Stimulated activated CD8-positive, alpha-beta memory T cell treated with anti-CD3 and anti-CD28 coated beads, Interleukin-4, amount 100 ng/mL, for 4 hours (primary cell): ENCODE measurements at places on chromosomes 2 and 18.

- DNase-seq = no peak
Observed at GRCh38 chr18:69088973-69089372, 291.1 kb downstream of the CCDC102B start.

- DNase-seq = no peak
Observed at GRCh38 chr2:46325182-46325928, 28.1 kb downstream of the EPAS1 start.

- no peak for DNase-seq
Observed at GRCh38 chr18:22223965-22224322, 54.6 kb downstream of the GATA6 start.

- DNase-seq = no peak
Observed at GRCh38 chr2:42342061-42342794, 18.8 kb downstream of the COX7A2L start.

GRCh38 chr2:12300927-12301326, 415.8 kb upstream of the TRIB2 start:
- no peak for DNase-seq

- no peak for DNase-seq
Observed at GRCh38 chr2:146124741-146125140, 1604.8 kb upstream of the ZEB2 start.

DNA sequence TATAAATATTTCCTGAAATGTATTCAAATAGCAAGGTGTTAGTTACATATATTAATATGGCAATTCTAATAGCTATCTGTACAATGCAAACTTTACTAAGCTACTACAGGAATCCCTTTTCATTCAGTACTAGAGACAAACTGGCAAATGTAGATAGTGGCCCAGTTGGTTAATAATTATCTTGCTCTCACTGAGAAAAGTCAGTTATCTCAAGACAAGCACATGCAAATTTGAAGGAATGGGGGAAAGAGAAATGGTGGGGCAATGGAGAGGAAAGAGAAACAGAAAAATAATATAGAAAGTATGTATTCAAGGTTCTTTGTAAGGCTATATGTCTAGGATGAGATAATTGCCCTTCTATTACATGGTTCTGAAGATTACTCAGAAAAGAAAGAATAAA, 280.0 kb downstream of the FIGN start:
- DNase-seq = no peak

DNA sequence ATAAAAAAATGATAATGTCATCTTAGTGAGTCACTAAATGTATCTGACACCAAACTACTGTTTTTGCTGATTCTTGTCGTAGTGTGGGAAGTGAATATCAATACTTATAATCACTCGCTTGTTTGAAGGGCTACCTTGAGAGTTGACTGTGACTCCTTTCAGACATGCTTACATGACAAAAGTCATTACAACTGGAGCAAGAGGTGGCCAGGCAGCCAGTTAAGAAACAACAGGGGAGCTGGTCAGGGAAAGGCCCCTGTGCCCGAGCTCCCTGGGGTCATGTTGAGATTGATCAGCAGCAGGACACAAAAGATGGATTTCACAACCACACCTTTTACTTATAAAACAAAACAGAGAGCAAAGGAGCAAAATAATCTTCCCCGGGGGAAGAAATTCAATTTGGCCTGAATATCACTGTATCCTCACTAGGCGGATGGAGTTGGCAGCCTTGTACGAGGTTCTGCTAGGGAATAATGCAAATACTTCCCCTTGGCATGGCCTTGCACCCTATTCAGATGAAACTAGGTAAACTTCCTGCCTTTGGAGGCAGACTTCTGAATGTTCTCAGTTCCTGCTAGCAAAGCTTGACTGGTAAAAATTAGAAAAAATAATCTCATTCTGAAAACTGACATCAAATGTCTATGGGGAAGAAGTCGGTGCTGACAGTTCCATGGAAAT, 101.2 kb downstream of the DYNC1I2 start:
- no peak for DNase-seq

- DNase-seq = no peak
Observed at GRCh38 chr2:226399006-226399405, 400.6 kb downstream of the IRS1 start.

GRCh38 chr2:162473296-162473695, 129.4 kb downstream of the GCA start:
- no peak for DNase-seq

DNA sequence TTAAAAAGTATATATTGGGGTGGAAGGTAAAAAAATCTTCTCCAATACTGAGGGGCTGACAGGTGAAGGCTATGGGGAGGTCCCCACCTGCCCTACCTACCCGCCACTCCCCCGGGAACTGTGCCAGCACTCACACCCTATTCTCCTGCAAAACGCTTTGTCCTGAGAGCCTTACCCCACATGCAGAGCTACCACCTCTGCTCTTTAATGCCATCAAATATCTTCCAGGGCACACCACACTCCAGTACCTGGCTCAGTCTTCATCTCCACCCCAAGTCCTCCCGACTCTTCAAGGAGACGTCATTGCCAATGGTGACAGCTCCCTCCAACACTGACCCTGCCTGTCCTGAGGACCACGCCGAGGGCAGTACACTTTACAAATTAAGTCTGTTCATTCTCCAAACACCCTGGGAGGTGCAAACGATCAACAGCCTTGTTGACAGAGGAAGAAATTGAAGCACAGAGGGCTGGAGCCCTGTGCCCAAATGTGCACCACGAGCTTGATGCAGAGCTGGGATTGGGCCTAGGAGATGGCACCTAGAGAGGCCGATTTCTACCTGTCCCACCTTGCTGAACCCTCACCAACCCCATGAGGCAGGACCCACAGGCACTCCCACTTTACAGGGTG, 6.0 kb upstream of the GPR55 start:
- no peak for DNase-seq

DNA sequence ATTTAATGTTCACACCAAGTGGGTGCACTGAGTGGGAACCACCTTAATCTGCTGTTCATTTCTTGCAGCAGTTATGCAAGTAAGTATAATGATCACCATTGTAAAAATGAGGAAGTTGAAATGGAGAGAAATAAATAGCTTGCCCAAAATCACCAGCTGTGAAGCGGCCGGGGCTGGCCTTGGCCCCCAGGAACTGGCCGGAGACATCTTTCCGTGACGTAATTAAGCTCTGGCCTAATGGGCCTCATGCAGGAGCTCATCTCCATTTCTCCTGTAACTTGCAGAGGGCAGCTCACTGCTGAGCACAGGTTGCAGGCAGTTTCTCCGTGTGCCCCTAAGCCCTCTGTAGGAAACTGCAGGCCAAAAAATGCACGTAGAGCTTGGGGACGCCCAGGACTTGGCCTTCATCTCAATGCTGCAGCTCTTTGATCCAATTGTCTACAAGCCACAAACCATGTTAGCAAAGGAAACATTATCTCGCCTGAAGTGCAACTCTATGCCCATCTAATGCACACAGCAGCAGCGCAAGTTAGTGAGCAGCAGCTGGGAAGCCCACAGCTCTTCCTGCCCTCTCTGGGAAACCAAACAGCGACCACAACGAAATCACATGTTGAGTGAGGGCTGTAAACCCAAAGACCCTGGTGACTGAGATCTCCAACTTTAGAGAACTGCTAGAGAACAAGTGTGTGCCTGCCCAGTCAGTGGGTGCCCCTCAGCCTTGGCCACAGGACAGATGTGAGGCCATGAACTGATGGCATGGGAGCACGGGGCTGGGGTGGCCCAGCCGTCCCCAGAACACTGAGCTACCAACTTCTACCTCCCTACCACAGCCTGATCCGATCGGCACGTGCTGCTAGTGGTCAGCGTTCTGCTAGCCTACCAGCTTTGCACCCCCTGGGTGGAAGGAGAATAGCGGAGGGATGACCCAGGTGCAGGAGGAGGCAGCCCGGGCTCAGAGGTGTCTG, 28.8 kb downstream of the APCDD1 start:
- no peak for DNase-seq

DNA sequence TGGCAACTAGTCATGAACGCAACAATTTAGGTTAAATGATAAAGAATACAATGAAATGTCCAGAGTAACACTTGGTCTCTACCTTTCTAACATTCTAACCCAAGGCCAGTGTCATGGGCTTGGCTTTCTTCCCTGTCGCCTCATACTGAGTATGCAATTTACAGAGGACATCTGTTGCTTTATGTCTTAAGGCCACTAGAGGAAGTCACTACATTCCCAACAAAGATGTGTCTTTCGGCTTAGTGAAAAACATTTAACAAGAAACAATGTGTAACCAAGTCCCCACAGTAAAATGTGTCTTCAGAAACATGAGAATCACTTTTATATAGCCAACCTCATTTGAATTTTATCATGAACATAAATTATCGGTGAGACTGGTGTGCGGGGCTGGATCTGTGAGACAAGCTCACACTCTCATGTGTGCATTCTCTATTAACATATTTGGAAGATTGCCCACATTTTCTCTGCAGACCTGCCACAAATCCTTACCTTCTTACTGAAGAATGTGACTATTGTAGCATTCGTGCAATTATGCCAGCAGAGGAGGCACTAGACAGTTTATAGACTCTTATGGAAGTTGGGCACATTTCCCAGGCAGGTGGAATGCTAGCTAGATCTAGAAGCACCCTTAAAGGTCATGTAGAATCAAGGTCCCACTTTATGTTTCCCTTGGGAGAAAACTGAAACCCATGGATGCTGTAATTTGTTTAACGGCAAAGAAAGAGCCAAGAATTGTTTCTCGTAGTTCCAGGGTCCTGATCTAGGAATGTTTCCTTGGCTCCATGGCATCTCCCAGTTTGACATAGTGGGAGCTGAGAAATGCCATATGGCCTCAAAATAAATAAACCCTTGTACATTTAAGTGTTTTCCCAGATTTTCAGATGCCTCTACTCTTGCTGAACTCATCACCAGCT, 101.8 kb downstream of the CD226 start:
- no peak for DNase-seq

DNA sequence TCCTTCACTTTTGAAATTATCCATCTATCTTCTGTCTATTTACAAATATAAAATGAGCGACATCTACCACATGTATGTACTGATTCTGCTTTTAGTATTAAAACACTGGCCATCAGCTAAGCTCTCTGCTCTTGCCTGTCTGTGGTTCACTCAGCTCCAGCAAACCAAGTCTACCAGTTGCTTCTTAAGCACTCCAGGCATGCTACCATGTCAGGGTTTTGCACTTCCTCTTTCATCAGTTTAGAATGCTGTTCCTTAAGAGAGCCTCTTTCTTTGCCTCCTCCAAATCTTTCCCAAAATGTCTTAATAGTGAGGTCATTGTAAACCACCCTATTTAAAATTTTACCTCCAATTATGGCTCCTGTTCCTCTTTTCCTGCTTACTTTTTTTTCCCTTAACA, 59.5 kb downstream of the SCN3A start:
- no peak for DNase-seq

GRCh38 chr2:96267159-96267971, 1.3 kb downstream of the CIAO1 start:
- DNase-seq = no peak

DNA sequence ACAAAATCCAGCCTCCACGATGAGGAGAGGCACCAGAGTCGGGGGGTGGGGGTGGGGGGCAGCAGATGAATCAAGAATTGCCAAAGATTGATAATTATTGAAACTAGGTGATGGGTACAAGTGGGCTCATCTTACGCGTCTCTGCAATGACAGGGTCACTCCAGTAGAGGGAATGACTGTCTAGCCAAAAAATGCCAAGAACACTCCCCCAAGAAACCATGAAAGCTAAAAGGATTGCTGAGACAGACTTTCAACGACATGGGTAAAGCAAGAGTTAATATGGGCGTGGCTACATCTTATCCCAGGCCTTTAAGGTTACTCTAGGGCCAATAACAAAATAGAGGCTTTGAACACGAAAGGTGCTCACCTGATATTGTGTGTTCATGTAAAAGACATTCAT, 86.5 kb downstream of the STK39 start:
- DNase-seq = no peak

GRCh38 chr2:190355968-190356644, 12.7 kb downstream of the INPP1 start:
- no peak for DNase-seq

- DNase-seq = no peak
Observed at GRCh38 chr2:20065885-20066602, 14.6 kb upstream of the LAPTM4A start.

- DNase-seq = no peak
Observed at GRCh38 chr18:34281722-34282121, 57.0 kb upstream of the NOL4 start.

- no peak for DNase-seq
Observed at GRCh38 chr2:51628917-51629316, 597.0 kb upstream of the NRXN1 start.

GRCh38 chr2:112482309-112483041, 519 bp downstream of the TTL start:
- DNase-seq = no peak

DNA sequence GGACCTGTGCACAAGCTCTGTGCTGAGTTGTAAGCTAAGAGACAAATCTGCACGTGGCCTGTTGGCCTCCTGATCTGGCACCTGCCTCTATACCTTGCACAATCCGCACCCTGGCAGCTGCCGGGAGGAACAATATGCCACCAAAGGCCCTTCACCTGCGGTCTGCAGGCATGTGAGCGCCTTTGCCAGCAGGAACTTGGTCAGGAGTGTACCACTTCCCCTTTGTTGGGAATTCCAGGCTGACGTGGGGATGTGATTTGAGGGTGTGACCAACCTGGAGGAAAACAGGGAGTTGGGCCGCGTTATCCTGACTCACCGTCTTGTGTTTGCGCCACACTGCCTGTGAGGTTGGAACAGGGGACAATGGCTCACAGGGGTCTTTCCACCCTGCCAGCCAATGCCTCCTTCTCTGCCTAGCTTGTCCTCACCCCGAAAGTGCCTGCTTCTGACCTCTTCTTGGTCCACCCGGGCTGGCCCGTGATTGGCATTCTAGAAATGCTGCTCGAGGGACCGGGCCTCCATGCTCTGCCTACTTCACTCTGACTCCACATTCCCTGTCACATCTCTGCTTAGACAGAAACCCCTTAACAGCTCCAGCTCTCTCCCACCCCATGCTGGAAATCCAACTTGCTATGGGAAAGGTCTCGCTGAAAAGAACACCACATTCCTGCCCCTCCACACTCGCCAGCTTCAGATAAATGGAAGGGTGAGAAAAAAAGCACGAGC, 67.1 kb upstream of the MAP4K4 start:
- no peak for DNase-seq

DNA sequence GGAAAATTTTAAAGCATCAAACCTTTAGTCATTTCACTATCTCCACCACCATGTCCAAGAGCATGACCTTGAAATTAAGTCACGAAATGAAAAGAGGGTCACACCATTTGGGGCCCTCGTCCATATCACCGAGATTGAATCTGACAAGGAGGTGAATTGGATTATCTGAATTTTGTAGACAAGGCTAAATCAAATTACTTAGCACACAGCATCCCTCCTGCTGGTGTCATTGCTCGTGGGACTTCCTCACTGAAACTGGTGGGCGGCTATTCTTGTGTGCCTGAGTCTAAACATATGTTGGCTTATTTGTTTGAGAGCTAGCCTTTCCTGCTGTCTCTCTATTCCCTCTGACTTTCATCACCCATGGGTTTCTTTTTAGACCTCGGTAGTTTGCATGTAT, 64.6 kb upstream of the CNGA3 start:
- no peak for DNase-seq

DNA sequence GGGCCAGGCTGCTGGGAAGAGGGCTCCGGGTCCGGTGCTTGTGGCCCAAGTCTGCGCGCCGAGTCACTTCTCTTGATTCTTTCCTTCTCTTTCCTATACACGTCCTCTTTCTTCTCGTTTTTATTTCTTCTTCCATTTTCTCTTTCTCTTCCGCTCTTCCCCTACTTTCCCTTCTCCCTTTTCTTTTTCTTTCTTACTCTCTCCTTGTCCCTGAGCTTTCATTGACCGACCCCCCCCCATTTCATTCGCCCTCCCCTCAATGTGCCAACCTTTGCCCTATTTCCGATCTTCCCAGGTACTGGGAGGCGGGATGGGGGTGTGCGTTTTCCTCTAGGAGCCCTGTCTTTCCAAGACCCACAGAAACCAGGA, 1.8 kb downstream of the ONECUT2 start:
- no peak for DNase-seq

GRCh38 chr18:48061781-48062570, 131.5 kb upstream of the SMAD2 start:
- DNase-seq = no peak
